Right renal cortex interstitium (tissue), 3 donors: ENCODE measurements at places on chromosomes 16 and 17.

DNA sequence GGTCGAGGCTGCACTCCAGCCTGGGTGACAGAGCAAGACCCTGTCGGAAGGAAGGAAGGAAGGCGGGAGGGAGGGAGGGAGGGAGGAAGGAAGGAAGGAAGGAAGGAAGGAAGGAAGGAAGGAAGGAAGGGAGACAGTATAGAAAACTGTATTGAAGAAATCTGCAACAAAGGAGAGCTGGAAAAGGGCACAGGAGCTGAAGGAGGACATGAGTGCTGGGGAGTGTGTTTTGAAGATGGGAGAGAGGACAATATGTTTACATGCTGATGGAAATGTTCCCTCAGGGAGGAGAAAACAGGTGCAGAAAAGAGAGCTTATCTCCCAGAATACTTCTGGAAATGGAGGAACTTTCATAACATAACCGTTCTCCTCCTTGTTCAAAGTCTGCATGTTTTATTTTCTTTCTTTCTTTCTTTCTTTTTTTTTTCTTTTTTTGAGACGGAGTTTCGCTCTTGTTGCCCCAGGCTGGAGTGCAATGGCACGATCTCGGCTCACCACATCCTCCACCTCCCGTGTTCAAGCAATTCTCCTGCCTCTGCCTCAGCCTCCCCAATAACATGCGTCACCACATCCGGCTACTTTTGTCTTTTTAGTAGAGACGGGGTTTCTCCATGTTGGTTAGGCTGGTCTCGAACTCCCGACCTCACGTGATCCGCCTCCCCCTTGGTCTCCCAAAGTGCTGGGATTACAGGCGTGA is 2.7 kb upstream of the HAP1 start:
- no peak for DNase-seq

DNA sequence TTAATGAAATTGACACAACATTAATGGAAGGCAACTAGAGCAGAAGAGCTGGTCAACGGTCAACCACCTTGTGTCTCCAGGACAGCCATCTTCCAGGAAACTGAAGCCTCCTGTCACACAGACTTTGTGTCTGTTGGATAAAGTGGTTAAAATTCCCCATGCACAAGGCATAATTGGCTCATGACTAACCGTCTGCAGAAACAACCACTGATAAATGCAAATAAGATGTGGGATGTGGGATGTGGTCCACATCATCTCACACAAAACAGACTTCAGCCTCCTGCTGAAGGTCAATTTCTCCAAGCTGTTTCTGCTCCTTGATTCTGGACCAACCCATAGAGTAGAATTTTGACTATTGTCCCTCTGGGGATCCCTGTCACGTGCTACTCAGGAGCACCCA is 26.9 kb upstream of the XYLT1 start:
- no peak for DNase-seq

DNA sequence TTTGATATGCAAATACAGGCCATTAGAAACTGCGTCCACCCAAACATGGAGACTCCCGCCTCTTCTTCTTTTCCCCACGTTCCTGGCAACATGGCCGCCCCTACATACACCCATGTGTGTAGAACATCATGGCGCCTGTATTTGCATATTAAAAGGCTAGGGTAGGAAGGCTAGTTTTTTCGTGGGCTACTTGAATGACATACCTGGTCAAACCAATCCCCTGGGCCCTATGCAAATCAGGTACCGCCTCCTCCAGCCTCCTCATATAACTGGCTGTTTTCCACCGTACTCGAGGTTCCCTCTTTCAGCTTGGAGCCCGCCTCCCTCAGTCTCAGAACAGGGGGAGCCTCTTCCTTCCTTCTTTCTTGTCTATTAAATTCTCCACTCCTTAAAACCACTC is 840 bp upstream of the CD300LB start:
- DNase-seq, result no peak

- DNase-seq, result no peak
Observed at GRCh38 chr17:75335315-75335714, 46.1 kb upstream of the SLC25A19 start.

DNA sequence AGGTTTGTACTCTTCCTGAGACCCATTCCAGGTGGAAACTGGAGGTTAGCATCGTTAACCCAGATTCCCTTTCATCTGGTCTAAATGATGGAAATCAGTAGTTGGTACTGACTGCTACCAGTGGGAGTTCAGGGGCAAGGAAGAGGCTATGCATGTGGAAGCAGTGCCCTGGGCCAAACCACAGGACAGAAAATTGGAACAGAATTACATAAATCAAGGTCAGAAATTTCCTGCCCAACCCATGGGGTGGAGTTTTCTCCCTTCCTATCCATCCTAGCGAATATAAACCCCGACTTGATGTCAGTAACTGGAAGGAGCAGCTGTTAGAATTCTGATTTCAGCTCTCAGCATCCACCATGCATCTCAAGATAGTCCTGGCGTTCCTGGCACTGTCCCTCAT is at the start of gene AOC2:
AOC2 (plus strand) TSS at position 310 of the 400 bp plus-strand sequence; CDS start at position 357, 47 bp downstream.
- DNase-seq, result no peak

- no peak for DNase-seq
Observed at GRCh38 chr17:47877368-47878034, 18.5 kb upstream of the SP2 start.

DNA sequence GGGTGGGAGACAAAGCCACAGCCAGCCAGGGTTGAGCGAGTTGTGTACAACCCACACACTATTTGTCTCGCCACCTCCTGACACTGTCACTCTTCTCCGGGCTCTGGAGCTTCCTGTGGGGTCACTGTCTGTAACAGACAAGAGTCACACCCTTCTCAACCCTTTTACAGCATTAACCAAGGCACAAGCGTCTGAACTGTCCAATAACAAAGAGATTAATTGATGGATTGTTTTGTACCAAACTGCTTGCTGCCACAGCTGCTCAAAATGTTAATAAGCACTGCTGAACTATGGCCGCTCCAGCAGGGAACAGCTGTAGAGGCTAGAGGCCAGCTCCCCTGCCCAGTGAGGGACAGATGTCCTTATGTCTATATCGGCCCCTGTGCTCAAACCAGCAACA is 25.2 kb upstream of the HYDIN start:
- no peak for DNase-seq

DNA sequence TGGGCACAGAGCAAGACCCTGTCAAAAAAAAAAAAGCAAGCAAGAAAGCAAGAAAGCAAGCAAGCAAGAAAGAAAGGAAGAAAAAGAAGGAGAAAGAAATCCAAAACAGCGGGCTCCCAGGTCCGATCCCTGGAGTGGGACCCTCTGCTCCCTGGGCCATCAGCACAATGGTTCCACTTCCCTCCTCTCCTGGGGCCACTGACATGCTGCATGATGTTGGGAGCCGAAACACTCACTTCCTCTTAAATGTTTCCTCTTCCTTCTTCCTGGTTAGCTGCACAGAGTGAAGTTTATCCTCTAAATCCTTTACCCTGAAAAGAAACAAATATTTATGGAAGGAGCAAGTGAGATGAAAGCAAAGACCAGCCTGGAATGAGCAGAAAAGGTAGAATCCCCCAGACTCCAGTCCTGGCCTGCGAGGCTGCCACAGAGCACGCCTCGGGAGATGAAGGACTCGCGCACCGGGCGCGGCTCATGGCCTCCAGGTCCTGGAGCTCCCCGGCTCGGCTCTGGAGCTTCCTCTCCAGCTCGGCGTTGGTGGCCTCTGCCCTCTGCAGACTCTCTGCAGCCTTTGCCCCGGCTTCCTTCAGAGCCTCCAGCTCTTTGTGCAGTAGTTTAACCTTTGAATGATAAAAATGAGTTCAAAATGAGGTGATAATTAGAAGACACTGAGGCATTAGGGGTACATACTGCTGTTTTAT is 19.0 kb downstream of the CCDC57 start:
- no peak for DNase-seq

DNA sequence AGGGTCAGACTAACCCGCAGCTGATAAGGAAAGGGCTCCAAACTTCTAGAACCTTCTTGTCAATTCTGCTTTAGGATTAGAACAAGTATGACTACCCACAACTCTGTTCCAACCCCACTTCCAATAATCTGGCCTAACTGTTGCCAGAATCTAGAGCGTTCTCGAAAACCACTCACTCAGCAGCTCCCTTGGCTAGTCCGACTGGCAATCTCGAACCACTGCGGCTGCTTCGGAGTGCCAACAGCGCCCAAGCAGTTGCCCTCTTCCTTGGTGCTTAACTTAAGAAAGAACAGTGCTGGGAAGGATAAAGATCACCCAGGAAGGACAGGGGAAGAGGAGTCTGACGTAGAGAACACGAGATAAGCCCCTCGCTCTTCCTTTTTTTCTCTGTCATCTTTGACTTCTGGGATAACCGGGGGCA is 818 bp downstream of the DNAJC7 start:
- no peak for DNase-seq

DNA sequence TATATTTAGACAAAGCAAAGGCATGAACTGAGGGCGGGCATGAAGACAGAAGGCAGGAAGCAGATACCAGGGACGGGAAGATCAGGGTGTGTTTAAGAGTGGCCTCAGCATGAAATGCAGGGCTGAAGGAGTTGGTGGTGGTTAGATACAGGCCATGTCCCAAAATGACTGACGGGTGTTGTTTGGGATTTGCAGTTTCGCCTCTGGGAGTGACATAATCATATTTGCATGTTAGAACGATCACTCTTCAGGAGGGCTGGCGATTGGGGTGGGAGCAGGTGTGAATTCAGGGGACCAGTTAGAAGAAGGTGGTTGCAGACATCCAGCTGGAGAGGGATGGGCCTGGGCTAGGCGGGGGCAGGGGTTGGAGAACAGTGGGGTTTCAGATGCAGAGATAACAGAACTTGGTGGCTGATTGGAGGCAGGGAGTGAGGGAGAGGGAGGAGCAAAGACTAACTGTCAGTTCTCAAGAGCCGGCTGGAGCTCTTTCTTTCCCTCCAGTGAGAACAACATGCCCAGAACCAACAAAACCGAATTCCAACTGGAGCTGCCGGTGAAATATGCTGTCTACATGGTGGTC is 27.2 kb upstream of the ITGAX start:
- DNase-seq, result no peak

- no peak for DNase-seq
Observed at GRCh38 chr16:13229039-13229438, 327.6 kb downstream of the SHISA9 start.

DNA sequence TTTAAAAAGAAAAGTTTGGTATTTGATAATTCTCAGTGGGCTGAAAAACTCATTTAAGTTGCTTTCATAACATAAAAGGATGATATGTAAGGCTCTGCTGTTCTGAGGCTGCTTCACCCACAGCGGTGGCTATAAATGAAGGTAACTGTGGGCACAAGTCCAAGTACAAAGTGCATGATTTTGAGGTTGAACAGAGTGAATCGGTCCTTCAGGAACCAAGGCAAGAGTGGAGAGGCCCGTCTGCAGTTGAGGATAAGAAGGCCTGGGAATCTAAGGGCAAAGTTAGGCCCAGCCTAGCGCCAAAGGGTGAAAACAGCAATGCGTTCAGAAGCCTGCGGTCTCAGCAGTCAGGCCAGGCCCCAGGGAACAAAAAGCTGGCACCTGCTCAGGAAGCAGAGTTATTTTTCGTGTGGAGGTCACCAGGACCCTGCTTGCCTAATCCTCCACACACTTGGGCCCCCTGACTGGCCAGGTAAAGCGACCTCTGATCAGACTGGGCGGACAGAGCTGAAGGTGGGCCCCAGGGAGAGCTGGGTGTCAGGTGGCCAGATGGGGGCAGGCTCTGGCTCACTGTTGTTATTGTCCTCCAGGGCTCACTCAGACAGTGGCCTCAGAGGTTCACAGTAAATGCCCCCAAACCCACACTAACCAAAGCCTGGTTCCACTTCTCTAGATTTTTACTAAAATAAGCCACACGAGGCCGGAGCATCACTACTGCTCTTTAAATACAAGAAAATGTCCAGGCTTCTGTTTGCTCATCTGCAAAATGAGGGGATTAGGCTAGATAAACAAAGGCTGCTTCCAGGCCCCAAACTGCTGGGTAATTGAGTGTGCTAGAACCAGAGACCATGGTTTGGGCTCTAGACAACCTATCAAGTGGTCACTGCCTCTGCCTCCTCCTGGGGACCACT is 46.5 kb downstream of the TEX2 start:
- DNase-seq, result no peak

- no peak for DNase-seq
Observed at GRCh38 chr16:7493133-7493532, 160.5 kb downstream of the RBFOX1 start.

DNA sequence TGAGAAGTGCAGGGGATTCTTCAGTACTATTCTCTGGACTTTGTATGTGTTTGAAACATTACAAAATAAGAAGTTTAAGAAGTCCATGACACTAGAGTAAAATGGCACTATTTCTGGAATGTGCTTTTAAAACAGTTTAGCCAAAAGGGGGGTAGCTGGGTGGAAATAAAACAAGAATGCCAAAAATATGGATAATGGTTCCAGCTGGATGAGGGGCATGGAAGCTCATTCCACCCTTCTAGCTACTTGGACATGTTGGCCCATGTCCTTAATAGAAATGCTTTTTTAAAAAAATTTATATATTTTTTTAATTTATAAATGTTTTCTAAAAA is 13.1 kb downstream of the ZC3H7A start:
- DNase-seq, result no peak

DNA sequence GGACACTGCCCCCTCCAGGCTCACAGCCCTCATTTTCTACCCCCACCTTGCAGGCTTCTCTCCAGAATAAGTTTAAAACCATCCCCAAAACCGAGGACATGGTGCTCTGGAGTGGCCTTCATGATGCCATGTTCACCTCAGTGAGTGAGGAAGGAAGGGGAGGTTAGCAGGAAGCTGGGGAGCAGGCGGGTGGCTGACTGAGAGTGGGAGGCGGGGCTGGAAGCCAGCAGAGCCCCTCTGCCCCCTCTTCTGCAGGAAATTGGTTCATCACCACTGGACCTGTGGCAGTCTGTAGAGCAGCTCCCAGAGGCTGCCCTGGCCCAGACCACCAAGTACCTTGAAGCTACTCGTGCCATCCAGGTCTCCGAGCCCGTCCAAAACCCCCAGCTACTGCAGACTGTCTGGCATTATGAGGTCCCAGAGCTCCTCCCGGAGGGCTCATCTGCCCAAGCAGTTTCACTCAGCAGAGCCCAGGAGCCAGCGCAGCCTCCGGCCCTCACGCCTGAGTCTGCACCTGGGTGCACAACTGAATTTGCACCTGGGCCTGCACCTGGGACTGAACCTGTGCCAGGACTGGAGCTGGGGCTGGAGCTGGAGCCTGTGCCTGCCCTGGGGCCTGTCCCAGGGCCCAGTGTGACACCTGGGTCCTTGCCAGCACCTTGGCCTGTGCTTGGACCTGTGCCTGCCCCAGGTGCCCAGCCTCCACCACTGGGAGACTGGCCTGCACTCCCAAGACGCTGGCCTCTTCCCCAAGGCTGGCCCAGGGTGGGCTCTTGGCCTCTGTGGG is 19.0 kb downstream of the C16orf96 start:
- DNase-seq, result no peak

GRCh38 chr16:2039274-2040031 is 8.2 kb downstream of the NTHL1 start:
- peak; percentile 84 for DNase-seq

DNA sequence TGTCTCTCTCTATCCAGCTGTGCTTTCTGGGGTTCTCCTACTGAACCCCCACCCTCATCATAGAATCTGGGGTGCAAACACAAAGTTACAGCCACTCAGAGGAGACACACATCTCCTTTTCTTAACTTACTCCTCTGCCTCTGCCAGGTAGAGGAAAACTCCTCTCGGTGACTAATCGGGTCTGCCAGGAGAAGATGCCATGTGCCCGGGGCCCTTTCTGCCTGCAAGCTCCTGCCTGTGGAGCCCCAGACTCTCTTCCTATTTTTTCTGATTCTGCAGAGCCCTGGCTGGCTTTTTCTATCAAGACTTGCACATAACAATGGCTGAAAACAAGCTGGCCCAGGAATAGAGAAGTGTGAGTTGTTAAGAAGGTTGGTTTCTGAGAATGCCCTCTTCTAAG is 10.4 kb downstream of the SLC6A4 start:
- no peak for DNase-seq
